Bone marrow (tissue), 2 donors: ENCODE measurements at places on chromosomes 7 and 10.
A peak's percentile ranks its signal among the peaks of the same experiment; 100 is the strongest.

DNA sequence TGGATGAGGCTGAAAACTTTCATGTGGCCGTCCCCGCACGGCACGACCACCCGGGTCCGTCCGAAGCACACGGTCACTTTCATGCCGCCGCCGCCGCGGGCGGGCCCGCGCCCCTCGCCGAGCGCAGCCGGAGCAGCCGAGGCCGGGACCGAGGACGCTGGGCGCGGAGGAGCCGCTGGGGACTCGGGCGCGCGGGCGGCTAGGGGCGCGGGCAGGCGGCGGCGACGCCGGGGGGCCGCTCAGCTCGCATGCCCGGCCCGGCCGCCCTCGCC lies 247 bp downstream of the PARD3 start:
- no peak for DNase-seq

DNA sequence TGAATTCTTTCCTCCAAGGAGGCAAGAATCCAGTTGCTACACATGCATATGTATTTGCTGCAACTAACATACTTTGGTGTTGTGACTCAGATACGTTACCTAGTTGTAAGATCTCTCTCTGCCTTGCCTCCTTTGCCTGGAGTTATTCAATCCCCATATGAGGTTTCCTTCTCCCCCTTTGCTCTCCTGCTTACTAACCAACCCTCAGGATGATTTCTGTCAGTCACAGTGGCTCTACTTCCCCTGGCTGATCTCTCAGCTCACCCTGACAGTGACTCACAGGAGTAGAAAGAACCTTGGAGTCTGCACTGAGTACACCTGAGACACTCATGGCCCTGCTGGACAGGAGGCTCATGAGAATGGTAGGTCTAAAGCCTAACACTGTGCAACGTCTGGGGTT lies 92.0 kb downstream of the TMEM106B start:
- DNase-seq: no peak

- no peak for DNase-seq
Observed at GRCh38 chr7:13641714-13642113, 347.8 kb downstream of the ETV1 start.

- no peak for DNase-seq
Observed at GRCh38 chr10:3559527-3559926, 225.5 kb downstream of the KLF6 start.

- DNase-seq: no peak
Observed at GRCh38 chr7:139727151-139727705, 50.6 kb downstream of the HIPK2 start.

GRCh38 chr7:73963252-73963822 lies 64.6 kb upstream of the ELN start:
- DNase-seq: no peak

DNA sequence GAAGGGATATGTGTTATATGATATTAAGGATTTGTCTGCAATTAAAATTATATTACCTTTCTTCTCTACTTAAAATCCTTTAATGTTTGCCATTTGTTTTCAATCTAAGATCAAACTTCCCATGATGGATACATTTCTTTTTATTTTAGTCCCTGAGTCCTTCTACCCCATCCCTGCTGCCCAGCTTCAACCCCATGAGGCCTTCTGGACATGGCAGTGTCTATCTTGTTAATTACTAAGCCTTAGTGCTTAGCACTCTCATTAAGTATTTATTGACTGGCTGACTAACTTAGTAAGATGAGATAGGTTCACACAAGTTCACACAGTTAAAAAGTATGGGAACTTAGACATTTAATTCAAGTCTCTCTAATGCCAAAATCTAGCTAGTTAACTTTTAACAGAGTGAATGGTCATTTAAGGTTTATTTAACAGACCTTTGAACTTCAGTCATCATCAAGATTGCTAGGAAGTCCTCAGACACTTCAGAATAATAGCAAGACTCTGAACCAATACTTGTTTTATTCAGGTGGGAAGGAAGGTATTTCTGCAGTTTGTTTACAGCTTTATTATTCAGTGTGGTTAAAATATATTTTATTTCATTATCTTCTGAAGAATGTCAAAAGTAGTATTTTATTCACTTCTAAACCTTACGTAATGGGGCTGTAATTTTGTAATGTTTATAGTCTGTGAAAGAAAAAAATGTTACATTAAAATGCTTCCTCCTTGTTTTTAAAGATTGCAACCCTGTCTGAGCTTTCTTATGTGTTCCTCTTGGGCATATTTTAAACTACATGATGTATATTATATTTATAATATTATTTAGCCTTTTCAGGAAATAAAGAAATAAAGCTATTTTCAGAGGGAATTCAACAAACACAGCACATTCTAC lies 848.9 kb downstream of the REEP3 start:
- DNase-seq: no peak

DNA sequence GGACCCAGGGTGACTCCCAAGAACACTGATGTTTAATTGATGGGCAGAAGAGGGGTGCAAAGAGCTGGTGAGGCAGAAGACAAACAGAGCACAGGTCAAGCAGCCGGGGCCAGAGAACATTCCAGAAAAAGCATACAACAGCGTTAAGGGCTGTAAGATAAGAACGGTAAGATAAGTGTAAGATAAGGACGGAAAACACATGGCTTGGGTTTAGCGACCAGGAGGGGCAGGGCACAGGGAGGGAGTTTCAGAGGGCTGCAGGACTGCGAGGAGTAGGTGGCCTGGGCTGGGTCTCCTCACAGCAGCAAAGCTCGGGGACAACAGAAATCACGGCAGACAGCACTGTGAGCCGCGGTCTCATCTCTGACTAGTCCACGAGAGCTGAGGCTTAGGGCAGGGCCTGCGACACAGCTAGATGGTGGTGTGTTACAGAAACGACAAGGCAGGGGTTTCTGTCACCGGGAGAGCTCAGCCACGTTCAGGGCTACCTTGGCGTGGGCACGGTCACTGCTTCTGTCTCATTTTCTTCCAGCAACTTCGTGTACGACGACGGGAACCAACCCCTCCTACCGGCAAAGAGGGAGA lies 24.6 kb downstream of the BRI3 start:
- DNase-seq: no peak

DNA sequence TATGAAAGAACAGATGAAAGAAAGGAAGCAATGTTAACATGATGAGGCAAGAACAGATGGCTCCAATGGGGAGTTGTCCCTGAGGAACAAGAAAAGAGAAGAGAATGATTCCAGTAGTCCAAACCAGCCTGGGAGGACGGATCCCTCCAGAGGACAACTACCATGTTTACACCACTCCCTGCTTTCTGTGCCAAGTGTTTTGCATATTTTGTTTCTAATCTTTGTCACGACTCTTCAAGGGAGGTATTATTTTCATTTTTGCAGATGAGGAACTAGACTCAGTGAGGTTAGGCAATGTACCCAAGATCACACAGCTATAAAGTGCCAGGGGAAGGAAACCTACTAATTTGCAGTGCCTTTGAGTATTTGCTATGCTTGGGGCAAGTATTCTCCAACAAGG lies 116.2 kb downstream of the PARP12 start:
- no peak for DNase-seq

DNA sequence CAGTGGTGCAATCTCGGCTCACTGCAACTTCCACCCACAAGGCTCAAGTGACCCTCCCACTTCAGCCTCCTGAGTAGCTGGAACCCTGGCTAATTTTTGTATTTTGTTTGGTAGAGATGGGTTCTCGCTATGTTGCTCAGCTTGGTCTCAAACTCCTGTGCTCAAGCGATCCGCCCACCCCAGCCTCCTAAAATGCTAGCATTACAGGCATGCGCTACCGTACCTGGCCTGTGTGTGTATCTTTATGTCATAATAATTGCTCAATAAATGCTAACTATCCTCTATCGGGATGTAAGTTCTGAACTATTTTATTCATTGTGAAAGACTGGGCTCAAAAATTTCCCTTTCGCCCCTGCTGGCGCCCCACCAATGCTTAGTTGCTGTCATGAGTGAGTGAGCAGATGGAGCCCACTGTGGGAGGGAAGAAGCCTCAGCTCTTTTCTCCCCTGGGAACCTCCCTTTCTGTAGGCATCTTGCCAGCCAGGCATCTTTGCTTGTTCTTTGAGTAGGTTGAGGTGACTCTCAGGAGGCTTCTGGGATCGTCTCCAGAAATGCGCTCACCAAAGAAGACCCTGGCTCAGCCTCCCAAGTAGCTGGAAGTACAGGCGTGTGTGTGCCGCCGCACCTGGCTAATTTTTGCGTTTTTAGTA lies 38.3 kb downstream of the CAMK1D start:
- DNase-seq: no peak

DNA sequence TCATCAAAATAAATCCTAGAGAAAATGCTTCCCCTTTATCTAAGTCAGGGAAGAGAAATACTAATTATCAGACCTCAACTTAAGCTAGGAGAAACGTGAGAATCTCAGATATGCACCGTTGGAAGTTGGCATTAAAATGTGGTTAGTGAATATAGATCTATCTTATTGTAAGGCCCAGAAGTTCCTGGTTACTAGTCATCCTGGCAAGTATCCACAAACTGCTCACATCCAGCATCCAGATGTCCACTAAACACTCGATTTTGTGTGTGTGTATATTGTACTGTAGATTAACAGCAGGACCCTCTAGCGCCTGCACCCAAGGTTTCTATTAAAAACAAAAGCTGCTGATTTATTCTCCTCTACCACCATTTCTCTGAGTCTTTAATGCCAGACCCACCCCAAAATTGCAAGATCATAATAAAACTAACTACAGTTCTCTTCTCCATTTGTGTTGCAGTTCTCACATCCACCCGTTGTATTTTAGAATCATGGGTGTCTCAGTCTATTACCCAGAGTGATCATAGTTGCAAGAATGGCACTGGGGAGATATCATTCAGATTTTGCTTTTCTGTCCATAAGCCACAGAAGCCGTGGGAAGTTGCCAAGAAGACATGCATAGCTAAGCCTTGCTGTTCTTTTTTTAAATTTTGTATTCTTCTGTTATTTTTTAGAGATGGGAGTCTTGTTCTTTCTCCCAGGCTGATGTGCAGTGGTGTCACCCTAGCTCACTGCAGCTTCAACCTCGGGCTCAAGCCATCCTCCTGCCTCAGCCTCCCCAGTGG lies 165.4 kb downstream of the KIAA1217 start:
- no peak for DNase-seq

DNA sequence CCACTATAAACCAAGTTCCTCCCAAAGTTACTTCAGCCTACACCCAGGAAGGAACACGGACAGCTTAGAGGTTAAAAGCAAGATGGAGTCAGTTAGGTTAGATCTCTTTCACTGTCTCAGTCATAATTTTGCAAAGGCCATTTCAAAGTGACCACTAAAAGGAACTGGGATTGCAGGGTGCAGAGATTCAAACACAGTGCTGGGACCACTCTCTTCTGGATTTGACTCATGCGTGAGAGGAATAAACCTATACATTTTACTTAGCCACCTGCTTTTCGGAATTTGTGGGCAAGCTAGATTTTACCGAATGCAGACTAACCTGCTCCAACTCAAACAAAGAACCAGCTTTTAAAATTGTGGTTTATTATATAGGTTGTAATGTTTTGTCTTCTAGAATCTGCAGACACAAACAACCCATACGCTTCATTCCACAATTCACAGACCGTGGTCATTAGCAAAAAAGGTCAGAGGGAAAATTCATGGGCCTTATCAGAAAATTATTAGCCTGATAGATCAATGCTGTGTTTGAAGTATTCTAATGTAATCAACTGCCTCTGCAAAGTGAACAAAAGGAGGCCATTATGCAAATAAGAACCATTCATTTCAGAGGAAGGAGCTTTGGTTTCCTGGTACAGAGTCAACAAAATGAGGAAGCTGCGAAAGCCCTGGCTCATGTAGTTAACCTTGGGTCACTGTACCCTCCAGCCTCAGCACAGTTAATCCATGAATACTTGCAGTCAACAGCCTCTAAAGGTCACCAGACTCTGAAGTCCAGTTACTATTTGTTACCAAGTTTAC lies 342.7 kb upstream of the KLF6 start:
- peak; percentile 80 for DNase-seq

- DNase-seq: no peak
Observed at GRCh38 chr10:116907245-116907987, 58.1 kb downstream of the ENO4 start.

DNA sequence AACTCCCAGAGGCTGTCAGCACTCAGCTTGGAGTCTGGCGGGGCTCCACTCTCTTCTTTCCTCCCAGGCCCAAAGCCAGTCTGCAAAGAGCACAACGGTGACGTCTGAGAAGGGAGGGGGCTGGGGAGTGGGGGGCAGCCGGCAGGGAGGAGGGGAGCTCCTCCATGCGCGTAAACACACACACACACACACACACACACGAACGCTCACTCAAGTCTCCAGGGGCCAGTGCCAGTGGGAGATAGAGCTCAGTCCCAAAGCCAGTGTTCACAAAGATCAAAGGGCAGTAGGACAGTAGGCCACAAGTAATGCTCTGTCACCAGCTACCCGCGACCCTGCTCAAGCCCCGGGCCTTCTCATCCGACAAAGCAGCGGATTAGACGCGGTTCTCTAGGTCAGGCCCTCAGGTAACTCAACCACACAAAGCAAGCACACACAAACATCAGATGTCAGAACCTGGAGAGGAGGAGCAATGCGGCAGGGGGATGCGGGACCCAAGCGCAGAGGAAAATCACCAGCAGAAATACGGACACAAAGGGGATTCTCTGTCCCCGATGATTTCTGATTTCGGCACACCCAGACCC lies 19.9 kb downstream of the TCAF1 start:
- DNase-seq: no peak

GRCh38 chr10:51694086-51694768 lies 5.2 kb downstream of the CSTF2T start:
- DNase-seq: no peak

GRCh38 chr10:100158044-100158805 lies 27.6 kb downstream of the ERLIN1 start:
- no peak for DNase-seq

- no peak for DNase-seq
Observed at GRCh38 chr10:122675278-122675677, 24.4 kb downstream of the C10orf120 start.

DNA sequence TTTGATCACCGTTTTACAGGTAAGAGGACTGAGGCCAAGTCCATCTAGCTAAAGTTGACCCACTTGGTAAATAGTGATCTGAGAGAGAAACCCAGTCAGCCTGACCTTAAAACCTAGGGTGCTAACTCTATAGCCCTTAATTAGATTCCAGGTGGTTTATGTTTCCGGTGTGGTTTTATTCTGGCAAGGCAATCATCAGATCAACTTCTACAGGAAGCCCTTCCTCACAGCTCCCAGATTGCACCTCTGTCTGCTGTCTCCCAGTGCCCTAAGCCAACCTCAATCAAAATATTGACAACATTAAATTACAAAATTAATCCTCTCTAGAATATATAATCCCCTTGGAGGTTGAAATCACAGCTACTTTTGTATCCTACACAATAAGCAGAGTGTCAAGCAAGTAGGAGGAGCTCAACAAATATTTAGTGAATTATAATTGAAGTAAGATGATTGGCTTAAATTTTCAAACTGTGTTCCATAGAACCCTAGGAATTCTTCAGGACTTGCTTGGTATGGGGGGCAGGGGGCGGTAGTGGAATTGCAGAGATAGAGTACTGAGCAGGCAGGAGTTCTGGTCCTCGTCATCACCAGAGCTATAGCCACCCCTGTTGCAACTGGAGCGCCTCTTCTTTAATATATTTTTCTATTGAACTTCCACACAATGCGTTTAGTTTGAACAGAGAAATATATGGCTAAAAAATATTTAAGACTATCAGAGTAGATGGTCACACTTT lies 692.8 kb upstream of the LRRN3 start:
- DNase-seq: no peak
